Right ventricle myocardium inferior (tissue), 1 donor: ENCODE measurements at places on chromosomes 7 and 10. TPM values are rescaled to one million over a fixed set of nuclear protein-coding genes. Genes with fewer than 3 reads are reported as not detected.

Gene FFAR4
- 0.24 TPM for total RNA-seq

Gene ARL4A
- total RNA-seq = 10.1 TPM

Gene STAG3
- 0.51 TPM for total RNA-seq

Gene PDK4
- 431 TPM for total RNA-seq

Gene ZNF727
- 1.6 TPM for total RNA-seq

Gene AQP1
- total RNA-seq = 284 TPM

Gene PDGFA
- total RNA-seq = 37.2 TPM

Gene GPR158
- not detected for total RNA-seq

Gene NOBOX
- not detected for total RNA-seq

Gene HMX2
- total RNA-seq = not detected

Gene VIPR2
- 17.0 TPM for total RNA-seq
